ENCODE measurements at places on chromosomes 3 and 15.

GRCh38 chr15:89138999-89139612, 50.9 kb downstream of the ABHD2 start:
- DNase-seq: no peak

- no peak for DNase-seq
Observed at GRCh38 chr3:89795506-89795905, 688.1 kb downstream of the EPHA3 start.

GRCh38 chr3:13370609-13371008, 49.5 kb downstream of the NUP210 start:
- no peak for DNase-seq

DNA sequence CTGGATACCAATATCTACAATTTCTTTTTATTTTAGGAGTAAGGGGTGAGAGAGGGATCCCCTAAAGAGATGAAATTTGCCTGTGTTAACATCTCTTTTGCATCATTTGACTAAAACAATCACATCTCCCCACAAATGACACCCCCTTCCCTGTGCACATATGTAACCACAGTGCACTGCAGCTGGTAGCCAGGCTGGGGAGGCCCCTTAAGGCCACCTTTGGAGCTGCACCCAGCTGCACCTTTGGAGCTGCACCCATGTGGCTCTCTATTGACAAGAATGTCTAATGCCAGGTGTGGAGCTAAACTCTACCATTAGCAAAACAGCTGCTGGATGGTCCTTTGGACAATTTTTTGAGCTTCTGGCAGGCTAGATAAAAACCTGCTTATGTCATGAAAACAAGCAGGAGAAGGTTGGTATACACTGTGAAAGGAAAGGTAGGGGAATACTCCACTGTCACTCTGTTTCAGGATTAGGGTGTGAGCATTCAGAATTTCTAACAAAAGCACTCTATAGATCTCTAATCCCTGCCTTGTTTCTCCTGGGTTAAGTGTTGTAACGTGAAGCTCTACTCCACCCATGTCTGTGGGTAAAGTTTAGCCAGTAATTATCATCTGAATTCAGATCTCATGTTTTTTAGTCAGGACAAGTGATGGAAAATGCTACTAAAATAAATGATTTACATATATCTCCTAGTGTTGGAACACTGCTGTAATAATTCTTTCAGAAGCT, 52.1 kb downstream of the TFG start:
- no peak for DNase-seq

DNA sequence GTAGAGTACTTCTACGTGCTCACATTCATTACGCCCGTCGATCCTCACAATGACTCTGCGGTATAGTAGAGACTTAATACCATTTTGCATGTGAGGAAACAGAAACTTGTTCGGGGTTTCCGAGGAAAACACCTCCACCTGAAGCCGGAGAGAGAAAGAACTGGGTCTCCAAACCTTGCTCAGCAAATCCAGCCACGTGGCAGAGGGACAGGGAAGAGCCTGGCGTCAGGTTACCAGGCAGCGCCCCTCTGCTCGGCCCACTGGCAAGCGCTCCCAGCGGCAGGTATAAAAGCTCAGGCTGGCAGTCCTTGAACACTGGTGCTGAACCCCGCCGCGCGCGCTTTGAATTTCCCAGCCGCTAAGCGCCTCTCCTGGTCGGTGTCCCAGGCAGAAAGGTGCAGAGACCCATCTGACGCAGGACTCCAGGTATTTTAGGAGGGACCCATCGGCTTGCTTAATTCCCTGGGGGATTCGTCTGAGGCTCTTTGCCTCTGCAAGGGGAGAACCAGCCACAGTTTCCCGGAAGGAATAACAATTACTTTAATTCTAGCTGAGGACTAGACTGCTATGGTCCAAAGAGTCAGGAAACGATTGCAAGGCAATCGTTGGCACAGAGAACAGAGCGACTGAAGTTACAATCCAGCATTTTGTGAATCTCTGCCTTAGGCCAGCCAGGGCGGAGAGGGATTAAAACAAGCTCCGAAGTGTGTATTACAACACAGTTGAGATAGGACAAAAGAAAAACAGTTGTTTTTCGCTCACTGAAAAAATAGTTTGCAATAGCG, at the start of gene C2CD4A:
Gene C2CD4A, plus strand, starts transcription at position 315 of the 785 bp plus-strand sequence. CDS start 637 bp downstream, outside the sequence.
- DNase-seq: no peak

DNA sequence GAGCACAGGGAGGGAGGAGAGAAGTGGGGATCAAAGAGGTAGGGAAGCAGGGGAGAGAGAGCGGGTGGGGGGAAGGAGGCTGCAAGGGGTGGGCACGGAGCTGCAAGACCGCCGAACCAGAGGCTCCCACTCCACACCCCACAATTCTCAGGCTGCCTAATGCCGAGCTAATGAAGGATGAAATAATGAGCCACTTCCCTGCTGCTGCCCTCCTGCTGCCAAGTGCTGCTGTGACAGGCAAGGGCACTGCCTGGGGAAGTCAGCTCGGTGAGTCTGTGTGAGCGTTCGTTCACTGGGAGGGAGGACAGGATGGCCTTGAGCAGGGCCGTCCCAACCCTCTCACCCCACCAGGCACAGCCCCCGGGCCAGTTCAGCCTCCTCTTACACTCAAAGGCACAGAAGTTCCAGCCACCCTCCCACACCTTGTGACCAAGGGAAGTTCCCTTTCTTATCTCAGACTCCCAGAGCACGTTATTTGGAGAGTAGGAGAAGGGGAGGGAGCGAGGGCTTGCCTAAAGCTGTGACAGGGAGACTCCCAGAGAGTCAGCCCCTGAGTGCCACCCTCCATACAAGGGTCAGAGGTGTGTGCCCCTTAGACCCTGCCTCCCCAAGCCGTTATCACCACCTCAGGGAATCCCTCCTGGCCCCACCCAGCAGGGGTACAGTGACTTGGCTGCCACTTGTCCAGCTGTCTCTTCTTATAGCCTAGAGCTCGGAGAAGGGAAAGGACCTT, 12.4 kb downstream of the GLYCTK start:
- DNase-seq: no peak

GRCh38 chr3:14810801-14811661, 7.7 kb upstream of the FGD5 start:
- DNase-seq: no peak

- no peak for DNase-seq
Observed at GRCh38 chr3:175150812-175151401, 291.8 kb downstream of the NAALADL2 start.

- DNase-seq: no peak
Observed at GRCh38 chr3:36815375-36815774, 51.0 kb upstream of the DCLK3 start.

- no peak for DNase-seq
Observed at GRCh38 chr3:65091565-65091964, 403.8 kb upstream of the ADAMTS9 start.

DNA sequence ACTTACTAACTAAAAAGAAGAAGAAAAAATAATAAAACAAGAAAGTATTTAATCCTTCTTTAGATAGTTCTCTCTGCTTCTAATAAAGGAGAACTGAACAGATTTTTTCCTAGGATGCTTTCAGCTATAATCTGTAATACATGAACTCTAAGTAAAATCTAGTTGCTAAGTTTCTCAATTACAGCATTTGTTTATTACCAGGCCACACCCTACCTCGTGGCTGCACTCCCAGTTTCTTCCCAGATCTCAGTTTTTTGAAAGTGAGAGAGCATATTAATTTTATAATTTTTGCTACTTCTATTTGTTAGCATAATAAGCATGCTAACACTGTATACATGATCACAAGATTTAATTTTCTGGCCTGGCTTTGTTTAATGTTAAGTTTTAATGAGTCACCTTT, 258.3 kb downstream of the IL5RA start:
- DNase-seq: no peak

GRCh38 chr15:89814112-89814742, 425 bp downstream of the ANPEP start:
- DNase-seq: no peak

GRCh38 chr3:147267434-147267833, 138.9 kb downstream of the ZIC4 start:
- no peak for DNase-seq

GRCh38 chr3:38247366-38248035, 18.1 kb upstream of the SLC22A13 start:
- DNase-seq: no peak

GRCh38 chr15:87224404-87224803, 1032.1 kb downstream of the NTRK3 start:
- DNase-seq: no peak

GRCh38 chr15:92400980-92401787, 7.5 kb downstream of the ST8SIA2 start:
- DNase-seq: no peak

DNA sequence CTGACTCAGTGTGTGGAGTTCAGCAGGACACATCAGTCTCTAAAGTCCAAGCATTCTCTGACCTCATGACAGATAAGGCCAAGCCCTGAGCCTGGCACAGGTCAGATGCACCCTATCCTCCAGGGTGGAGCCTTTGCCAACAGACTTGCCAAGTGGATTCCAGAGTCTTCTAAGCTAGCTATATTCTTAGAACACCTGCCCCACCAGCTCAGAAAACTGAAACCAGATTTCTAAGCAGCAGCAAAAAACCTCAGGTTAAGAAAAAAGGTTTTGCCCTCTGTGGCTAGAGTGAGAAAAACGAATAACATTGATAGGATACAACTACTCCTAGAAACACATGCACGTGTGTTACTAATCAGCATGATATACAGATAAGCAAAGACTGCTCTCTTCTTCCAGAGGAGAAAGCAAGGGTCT, 11.6 kb downstream of the RMDN3 start:
- DNase-seq: no peak

DNA sequence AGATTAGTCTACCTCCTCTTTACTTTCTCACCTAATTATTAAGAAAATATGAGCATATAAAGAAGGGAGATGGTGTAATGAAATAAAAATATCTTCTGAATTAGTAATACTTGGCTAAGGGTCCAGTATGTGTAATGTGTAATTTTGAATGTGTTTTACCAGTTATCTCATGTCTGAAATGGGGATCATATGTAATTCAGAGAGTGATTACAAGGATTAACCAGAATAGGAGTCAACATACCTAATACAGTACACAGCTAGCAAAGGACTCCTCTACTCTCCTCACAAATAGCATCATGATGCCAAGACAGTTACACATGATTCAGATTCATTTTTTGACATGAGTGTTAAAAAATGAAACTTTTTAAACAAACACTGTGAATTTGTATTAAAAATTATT, 570.4 kb downstream of the SI start:
- DNase-seq: no peak

DNA sequence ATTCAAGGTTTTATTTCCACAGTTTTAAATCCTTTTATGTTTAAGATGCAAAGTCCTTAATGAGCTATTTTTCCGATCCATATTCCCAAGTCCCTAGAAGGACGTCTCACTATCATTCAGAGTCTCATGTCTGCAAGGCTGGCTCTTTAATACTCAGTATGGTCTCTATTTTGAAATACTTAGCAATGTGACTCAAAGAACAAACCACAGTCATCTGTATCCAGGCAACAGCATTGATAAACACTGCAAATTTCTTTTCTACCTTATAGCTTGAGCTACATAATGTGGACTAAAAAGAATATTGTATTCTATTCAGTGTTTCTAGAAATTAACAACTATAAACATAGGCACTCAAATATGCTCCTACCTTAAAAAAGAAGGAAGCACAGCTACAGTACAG, 588.3 kb upstream of the NAALADL2 start:
- DNase-seq: no peak

DNA sequence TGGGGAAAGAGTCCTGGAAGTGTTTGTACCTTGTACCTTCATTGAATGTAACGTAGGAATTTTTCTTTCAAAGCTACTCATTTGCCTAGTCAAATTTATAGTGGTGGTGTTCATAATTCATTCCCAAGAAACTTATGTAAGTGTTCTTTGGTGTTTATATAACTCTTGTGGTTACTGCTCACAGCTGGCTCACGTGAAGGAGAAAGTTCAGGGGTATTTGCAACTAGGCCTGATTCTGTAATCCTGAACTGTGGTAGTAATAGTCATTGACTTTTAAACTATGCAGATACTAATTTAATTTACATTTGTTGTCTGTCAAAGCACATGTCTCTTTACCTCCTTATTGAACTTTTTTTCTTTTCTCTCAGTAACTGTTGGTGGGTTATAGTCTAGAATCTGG, 50.5 kb upstream of the TEX264 start:
- no peak for DNase-seq

- no peak for DNase-seq
Observed at GRCh38 chr15:68700455-68701123, 120.1 kb downstream of the ANP32A start.

DNA sequence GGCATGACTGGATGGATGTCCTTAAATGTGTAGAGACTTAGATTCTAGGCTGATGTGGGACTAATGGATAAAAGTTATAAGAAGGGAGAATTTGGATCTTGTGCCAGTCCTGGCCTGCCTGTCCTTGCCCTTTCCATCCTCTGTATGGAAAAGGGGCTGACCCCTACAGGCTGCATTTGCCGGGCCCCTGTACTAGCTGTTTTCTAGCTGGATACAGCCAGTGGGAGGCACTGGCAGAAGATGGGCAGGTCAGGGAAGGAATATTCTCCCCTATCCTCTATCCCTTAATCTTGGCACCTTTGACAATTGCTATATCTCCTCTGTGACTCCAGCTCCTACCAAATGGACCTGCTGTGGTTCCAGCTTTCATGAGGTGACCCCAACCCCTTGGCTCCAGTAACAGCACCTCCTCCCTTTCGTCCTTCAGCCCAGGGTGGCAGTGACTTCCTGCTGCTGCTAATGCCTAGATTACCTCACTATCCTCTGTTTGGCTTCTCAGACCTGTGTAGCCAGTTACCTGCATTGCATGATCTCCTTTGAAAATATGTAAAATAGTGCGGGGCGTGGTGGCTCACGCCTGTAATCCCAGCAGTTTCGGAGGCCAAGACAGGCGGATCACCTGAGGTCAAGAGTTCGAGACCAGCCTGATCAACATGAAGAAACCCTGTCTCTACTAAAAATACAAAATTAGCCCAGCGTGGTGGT, 6.2 kb upstream of the TNFAIP8L3 start:
- DNase-seq: no peak

GRCh38 chr3:183825456-183826161, at the start of gene MAP6D1:
Gene MAP6D1 (minus strand): TSS chr3:183825577. CDS start chr3:183825547, 30 bp downstream.
- no peak for DNase-seq

Data from activated CD4-positive, CD25-positive, alpha-beta regulatory T cell treated with anti-CD3 and anti-CD28 coated beads, Interleukin-2, amount 50 U/mL, for 16 hours (primary cell).